ENCODE measurements at places on chromosomes 11 and 22.
A peak's percentile ranks its signal among the peaks of the same experiment; 100 is the strongest.

GRCh38 chr22:43985532-43985931, 30.3 kb downstream of the SAMM50 start:
- no peak for DNase-seq

DNA sequence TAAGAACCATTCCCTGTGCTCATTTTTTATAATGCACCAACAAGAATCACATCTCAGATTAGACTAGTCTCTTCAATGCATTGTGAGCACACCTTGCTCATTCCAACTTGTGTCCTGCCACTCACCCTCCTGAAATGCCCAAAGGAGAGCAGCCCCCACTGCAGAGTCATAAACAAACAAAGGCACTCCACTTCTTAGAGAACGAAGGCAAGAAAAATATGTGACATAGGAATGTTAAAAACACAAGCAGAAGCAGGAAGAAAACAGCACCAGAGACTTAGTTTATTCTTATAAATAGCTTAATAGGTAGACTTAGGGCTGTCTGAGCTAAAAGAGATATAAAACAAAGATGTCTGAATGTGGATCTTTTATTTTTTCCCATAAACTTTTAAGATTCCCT, 57.2 kb downstream of the GUCY1A2 start:
- DNase-seq, result no peak

DNA sequence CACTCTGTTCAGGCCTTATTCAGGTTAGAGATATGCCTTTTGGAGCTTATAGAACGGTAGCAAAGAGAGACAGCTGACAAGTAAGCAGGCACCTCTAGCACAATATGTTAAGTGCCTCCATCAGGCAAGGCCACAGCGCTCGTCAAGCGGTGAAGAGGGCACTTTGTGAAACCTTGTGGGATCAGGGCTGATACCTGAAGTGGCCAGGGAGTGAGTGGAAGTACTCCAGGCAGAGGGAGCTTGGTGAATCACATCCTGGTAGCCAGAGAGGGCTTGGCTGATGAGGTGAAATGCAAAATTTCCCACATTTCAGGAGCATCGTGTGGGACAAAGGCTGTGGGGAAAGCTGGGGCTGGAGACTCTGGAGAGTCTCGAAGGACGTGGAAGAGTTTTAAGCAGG, 87.4 kb downstream of the PKNOX2 start:
- no peak for DNase-seq

DNA sequence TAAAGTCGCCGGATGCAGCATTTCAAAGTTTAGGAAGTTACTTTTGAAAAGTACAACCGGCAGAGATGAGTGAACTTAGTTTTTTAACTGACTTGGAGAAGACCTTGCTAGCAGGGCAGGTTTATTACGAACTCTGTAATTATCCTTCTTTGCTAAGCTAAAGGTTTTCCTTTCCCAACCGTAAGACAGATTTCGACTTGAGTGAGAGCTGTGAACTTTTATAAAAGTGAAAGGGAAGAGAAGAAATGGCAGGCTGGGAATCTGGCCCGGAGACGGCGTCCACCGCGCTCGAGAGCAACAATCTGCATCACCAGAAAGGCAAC, 659 bp upstream of the TEAD1 start:
- no peak for DNase-seq

GRCh38 chr11:126053415-126054286, 9.0 kb downstream of the CDON start:
- no peak for DNase-seq

- DNase-seq, result no peak
Observed at GRCh38 chr22:46652847-46653331, 32.7 kb downstream of the GRAMD4 start.

GRCh38 chr22:19795617-19796008, 35.0 kb downstream of the TBX1 start:
- DNase-seq, result peak; percentile 22

DNA sequence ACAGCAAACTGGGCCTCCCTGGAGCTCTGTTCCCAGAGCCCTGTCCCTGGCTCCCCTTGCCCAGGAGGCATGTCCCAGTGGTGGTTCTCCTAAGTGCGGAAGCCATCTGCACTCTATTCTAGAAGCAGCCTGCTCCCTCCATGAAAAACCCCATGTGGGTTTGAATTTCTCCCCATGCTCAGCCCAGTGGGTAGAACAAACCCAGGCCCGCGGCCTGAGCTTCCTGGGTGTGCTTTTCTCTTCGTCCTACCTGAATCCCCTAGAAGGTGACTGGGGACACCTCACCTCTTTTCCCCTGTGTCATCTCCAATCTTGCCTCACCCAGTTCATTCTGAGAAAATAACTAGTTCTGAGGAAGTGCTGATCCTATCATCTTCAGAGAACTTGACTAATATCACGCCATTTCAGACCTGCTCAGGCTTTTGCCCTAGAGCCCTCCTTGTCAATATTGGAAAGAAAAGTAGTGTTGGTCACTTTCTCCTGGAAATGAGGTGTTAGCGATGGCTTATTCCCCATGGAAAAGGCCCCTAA, 15.9 kb downstream of the IL10RA start:
- DNase-seq, result no peak

- no peak for DNase-seq
Observed at GRCh38 chr22:24953384-24954113, 1.0 kb downstream of the KIAA1671 start.

DNA sequence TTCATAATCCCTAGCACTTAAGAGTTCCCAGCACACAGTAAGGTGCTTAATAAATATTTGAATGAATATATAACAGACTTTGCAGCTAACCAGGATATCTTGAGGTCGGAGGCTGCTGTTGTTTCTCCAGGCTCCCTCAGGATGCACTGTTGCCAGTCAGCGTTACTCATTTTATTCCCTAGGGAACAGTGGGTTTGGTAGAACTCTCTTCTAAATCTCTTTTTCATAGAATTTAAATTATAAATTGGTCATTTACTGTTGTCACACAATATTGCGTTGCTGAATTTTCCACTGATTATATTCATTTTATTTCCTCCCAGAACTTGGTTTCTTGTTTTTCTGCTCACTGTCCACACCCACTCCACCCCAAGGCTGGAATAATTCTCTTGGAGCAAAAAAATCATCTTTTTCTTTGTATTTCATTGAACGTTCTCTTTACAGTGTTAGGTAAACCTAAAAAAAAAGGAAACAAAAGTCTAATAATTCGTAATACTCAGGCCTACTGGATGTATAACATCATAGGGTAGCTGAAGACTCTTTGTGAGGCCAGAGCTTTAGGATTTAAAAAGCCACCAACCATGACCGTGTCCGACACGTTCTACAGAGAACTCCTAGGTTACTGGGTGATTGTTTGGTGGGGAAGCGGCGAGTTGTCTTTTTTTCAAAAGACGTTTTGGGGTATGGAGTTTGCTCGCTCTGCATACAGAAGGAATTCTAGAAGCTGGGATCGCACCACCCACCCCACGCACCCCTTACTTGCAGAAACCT, 766 bp upstream of the CAPRIN1 start:
- peak; percentile 80 for DNase-seq

- no peak for DNase-seq
Observed at GRCh38 chr11:31805037-31805628, 6.0 kb downstream of the PAX6 start.

DNA sequence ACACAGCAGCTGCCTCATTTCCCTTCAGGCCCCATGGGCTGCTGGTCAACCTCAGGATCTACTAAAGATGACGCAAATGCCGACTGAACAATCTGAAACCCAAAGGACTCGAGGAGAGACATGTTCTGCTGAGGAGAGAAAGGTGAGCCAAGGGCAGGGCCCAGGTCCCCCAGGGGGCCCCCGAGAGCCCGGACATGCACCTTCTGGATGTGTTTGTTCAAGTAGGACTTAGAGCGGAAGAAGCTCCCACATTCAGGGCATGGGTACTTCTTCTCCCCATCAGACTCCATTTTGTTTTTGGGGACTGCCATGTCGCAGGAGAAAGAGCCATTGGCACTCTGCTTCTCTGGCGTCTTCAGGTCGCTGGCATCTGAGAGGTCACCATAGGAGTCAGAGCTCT, 19.3 kb downstream of the PATZ1 start:
- DNase-seq, result no peak

DNA sequence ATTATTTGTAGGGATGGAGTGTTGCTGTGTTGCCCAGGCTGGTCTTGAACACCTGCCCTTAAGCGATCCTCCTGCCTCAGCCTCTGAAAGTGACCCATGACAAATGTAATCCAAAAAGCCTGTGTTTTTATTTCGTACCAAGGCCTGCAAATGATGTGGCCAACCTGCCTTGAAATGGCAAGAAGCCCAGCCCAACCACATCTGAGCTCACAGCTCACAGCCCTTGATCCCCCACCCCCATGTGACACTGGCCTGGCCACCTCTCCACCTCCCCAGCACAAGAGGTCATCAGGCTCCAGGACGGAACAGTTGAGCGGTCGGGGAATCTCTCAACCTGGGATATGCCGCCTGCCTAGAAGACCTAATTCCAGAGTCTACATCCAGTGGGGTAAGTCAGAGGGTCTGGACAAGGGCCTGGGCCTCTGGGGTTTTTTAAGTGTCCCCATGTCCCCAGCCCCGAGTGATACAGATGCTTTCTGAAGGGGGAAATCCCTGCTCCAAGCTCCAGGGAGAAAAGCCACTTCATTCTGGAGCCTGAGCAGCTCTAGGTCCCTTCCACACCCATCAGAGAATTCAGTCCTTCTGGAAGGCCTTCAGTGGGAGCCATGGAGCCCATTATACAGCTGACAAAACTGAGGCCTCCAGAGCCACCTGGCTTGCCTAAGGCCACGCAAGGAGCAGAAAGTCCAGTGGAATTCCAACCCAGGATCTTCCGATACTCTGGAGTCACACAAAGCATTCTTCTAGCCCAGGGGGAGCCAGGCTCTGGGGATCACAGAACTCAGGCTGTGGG, 70.7 kb downstream of the MN1 start:
- DNase-seq, result no peak

GRCh38 chr22:30250661-30251267, 4.2 kb upstream of the LIF start:
- DNase-seq, result peak; percentile 70

GRCh38 chr11:62217191-62217748, 8.8 kb downstream of the SCGB2A1 start:
- DNase-seq, result peak; percentile 27

DNA sequence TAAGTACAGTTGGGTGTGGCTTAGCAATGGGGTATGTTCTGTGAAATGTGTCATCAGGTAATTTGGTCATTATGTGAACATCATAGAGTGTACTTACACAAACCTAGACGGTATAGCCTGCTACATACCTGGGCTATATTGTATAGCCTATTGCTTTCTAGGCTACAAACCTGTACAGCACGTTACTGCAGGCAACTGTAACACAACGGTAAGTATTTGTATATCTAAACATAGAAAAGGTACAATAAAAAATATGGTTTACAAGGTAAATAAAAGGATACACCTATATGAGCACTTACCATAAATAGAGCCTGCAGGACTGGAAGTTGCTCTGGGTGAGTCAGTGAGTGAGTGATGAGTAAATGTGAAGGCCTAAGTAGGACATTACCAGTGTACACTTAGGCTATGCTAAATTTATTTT, 73.1 kb upstream of the GDPD4 start:
- DNase-seq, result no peak

DNA sequence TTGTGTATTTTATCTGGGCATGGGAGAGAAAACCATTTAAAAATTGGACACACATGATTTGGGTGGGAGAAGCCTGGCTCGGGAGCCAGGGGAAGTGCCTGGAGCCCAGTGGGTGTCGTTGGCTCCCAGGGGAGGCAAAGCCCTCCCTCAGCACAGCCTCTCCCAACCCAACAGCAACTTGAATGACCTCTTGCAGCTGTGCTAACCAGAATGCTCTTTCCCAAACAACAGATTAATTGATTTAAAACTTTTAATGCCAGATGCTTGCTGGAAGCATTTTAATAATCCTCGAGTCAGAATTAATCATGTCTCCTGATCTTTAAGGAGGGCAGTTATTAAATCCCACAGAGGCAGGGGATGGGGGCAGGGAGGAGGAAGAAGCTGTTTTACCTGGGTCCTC, 401.6 kb downstream of the BUD13 start:
- no peak for DNase-seq

DNA sequence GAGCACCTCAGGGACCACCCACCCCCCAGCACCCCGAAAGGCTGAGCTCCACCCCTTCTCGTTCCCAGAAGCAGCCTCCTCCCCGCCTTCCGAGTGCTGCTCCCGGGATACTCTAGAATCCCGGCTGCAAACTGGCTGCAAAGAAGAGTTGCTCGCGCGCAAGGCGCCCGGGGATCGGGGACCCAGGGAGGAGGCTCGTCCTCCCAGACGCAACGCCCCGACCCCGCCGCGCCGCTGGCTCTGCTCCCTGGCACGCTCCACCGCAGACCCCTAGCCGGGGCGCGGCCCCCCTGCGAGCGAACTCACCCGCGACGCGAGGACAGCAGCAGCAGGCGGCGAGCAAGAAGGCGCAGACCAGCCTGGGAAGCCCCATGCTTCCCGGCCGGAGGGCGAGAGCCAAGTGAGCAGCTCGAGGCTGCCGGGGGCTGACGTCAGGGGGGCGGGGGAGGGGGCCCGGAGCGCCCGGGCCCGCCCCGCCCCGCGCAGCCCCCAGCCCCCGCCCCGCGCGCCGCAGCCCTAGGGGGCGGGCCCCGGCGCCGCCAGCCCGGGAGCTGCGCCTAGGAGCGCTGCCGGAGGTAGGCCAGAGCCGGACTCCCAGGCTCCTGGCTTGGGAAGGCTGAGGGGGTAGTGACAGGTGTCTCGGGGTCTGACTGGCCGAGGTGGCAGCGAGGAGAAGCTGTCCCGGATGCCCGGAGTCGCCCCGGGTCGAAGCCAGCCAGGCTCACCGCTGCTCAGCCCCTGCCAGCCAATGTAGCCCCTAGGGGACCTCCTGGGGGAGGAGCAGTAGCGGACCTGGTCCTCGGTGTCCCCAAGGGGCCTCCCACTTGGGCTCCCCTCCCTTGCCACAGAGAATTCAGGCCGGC, at the start of gene MCAM:
MCAM (minus strand) TSS at position 402 of the 863 bp plus-strand sequence; CDS start at position 373, 29 bp downstream.
- DNase-seq, result peak; percentile 54

DNA sequence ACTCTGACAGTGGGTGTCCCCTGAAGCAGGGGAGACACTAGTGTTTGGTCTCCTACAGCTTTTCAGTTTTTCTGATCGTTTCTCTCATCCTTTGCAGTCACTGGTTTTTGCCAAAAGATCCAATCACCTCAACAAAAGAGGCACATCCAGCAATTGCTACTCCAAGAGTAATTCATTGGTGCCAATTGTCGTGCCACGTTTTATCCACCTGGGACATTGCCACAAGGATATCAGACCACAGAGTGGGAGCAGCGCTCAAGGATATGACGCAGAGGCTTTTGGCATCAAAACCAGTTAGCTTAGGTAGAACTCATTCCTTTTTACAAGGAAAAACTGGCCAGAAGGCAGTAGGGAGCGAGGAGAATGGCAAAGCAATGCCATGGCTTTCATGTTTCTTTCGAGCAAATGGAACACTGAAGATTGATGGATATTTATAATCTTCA, 40.9 kb upstream of the BLID start:
- no peak for DNase-seq
